Activated CD4-positive, alpha-beta T cell treated with anti-CD3 and anti-CD28 coated beads, Interleukin-2, amount 50 U/mL, for 48 hours (primary cell): ENCODE measurements at places on chromosomes 5 and 9.

DNA sequence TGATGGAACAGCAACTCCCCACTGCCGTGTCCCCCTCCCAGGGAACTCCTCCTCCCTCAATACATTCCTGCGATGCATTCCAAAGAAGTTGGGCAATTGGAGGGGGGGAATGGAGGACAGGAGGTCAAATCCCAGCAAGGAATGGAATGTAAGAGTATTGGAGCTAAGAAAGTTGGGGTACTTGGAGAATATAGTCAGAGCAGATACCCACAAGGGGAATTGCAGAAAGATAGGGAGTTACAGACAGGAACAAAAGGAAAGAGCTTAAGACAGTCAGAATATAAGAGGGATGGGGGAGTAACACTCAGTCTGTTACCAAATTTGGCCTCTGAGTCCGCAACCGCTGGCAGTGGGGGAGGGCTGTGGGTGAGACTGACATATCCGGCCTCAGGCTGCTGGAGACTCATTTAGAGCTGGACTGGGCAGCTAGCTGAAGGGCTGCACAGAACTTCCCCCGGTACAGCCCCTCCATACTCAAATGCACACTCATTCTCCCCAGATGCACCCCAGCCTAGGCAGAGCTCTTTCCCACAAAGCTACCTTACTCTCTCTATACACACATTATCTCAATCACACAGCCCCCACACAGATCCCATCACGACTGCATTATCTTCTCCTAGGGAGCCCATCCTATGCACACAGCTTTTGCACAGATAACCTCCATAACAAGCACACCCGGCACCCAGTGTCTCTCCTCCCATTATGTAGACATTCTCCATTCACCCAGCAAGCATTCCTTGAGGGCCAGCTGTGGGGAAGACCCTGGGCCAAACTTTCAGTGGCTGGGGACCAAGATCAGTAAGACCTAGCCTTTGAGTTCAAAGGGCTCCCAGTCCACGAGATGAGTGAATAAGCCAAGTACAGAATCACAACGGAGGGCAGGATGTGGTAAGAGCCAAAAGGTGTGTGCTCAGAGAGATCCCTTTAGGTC, 3.7 kb downstream of the TLN1 start:
- peak; percentile 59 for DNase-seq

GRCh38 chr9:87120610-87121009, 173.3 kb upstream of the GAS1 start:
- no peak for DNase-seq

DNA sequence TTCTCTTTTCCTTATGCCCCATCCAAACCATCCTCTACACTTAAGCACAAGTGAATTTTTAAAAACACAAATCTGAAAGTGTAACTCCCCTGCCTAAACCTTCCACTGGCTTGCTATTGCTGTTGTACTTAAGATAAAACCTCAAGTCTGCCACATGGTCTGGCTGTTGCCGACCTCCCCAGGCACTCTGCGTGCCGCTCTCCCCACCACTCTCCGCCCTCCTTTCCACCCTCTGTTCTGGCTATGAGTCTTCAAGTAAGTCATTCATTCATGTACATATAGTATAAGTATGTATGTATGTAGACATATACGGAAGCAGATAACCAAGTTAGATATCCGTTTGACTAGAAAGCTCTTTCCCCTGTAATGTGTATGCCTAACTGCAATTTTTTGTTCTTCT, 94.7 kb upstream of the ANKRD55 start:
- DNase-seq: peak; percentile 74

DNA sequence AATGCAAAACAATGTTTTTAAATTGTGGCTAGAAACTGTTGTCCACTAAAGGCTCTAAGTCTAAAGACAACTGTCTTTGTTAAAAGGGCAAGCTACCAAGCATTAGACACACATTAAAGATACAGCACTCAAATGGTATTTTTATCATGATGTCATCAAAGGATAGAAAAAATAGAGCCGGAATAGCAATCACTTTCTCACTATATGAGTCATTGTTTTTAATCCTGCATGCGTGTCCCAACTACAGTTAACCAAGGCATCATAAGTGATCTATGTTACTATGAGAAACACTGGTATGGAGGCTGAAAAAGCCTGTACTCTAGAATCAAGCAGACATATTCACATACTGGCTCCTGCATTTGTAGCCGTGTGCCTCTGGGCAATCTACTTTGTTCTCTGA, 1.9 kb upstream of the PJA2 start:
- DNase-seq: no peak

- DNase-seq: no peak
These were observed 51.2 kb upstream of the SPRY4 start for GRCh38 chr5:142375944-142376411.

DNA sequence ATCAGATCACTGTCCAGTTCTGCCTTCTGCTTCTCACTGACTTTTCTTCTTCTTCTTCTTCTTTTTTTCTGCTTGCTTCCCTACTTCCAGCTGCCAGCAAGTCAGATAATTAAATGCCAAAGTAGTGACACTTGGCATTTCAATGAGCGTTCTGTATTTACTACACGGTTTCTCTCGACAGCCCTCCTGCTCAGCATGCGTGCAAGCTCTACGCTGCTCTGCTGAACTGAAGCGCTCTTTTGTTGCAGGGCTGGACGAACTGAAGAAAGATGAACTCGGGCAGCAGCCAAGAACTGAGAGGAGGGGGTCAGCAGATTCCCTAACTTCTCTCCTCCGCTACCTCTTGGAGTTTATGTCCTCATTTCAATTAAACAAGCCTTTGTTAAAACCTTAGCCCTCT, 319.1 kb downstream of the GLIS3 start:
- DNase-seq: no peak

- no peak for DNase-seq
These were observed 67.9 kb upstream of the UNC5A start for GRCh38 chr5:176742246-176743105.

DNA sequence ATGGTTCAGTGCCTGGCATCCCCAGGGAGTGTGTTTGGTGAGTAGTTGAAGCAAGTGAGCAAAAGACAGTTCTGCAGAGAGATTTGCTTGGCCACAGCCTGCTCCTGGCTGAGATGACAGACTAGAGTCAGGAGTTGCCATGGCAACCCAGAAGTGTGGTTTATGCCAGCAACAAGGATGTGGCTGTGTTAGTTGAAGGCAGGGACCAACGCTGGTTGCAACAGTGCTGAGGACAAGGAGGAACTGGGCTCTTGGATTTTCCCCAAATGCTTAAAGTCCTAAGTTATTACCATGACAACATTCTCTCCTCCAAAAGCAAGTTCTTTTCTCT, 2.7 kb downstream of the NXNL2 start:
- DNase-seq: peak; percentile 36

DNA sequence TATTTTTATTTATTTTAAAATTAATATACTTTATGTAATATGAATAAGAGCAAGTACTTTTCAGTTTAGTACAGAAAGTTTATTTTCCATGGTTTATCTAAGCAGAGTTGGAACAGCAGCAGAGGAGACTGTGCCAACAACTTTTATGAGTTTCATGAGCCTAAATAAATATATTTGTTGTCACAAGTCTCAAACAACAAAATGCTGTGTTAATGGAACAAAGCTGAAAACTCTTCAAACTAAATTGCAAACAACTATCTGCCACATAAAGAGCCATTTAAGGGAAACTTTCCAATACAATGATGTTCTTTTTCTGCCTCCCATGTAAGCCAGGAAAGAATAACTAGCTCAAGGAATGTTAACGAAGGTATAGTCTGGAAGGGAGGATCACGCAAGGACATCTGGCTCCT, 96.1 kb downstream of the FBN2 start:
- DNase-seq: no peak

DNA sequence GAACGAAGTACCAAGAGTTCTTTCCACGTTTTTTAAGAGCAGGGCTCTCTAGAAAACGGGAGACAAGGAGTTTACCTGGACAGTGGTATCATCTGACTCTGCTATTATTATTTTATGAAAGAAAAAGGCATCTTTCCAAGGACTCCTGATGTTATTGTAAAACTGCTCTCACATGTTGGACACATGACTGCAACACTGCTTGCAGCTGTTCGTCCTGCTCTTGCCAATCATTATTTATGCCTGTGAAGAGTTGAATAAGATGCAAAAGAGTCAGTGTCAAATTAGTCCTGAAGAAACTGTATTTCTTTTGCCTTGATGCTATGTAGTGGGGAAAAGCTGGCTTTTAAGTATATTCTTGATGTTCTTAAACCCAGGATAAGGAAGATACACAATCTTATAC, 284.5 kb upstream of the PTGER4 start:
- no peak for DNase-seq

DNA sequence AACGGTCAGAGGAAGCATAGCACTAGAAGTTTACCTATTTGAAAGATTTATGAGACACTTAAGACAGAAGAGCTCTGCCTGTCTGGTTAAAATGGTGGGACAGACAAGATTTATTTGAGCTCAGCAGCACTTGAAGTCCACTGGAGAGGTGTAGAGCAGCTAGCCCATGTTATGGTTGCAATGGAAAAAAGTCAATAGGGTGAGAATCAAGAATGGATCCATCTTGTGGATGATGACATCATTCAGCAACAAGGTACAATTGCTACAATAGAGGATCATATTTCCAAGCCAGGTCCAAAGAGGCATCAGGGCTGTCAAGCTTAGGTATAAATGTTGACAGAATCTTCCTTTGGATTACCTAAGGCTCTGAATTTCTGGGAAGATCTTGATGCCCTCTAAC, 21.1 kb upstream of the ZNF131 start:
- no peak for DNase-seq

- no peak for DNase-seq
These were observed 337.9 kb upstream of the RFX3 start for GRCh38 chr9:3863686-3864085.

- DNase-seq: no peak
These were observed 247.8 kb downstream of the AOPEP start for GRCh38 chr9:94974154-94974879.

DNA sequence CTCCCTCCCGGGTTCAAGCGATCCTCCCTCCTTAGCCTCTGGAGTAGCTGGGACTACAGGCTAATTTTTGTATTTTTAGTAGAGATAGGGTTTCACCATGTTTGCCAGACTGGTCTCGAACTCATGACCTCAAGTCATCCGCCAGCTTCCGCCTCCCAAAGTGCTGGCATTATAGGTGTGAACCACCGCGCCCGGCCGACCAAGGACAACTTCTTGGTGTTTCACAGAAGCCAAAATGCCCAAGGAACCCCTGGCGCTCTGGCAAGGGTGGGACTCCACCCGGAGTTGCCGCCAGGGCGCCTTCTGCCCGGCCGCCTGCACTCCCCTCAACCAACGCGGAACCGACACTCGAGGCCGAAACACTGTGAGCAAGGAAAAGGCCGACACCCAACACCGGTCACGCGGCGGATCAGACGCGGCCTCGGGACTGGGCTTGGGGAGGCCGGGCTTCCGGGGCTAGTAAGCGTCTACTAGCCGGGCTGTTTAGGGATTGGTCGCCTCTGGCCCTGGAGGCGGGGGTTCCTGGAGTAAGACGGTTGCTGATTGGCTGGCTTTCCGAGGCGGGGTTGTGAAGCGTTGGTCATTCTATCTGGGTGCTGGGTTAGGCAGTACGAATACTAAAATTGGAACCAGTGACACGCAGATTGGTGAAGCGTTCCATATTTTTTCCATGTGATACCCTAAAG, 7.7 kb upstream of the CFAP157 start:
- DNase-seq: peak; percentile 88

DNA sequence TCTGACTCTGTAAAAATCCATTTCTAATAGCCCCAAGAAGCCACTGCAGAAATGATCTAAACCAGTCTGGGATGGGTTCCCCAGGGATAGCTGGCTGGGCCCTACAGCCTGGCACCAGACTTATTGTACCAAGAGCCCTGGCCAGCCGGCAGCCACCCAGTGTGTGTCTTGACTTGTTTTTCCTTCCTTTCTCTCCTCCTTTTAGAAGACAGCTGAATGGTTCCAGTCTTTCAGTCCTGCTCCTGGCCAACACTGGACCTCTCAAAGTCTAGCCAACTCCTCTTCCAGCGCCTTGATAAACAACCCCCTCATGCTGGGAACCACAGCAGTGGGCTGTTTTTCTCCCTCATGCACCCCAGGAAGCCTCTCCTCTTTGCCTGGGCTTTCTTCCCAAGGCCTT, 34.1 kb downstream of the ATOX1 start:
- no peak for DNase-seq

DNA sequence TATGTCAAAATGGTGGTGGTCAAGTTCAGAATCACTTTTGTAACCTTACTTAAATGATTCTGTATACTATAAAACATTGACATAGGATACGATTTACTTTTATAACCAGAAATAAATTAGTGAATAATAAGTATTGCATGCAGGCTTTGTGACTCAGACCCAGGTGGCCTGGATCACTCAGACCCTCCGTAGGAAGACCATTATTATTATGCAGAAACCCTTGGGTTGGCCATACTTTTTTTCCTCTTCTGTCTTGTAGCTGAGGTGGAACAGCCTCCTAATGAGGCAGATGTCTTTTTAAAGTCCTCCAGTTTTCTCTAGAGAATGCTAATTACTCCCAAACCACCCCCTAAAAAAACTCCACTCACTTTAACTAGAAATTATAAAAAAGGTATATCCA, 121.9 kb downstream of the LPAR1 start:
- no peak for DNase-seq

- no peak for DNase-seq
These were observed 970 bp upstream of the FUT7 start for GRCh38 chr9:137032858-137033257.

DNA sequence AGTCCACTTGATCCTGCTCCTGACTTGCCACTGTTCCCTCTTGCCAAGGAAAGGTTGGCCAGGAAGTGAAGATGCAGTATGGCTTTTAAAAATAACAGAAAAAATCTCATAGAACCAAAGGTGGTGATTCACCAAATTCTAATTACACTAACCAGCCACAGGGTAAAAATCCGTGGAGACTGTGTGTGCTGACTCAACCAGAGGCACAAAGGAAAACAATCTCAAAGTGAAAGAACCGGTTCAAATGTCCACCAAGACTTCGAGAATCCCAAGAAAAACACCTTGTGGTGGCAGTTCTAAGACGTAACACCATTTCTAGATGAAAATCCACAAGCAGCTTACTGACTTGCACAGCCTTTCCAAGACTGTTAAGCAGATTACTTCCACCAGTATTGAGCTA, 279.1 kb downstream of the TLE1 start:
- no peak for DNase-seq

DNA sequence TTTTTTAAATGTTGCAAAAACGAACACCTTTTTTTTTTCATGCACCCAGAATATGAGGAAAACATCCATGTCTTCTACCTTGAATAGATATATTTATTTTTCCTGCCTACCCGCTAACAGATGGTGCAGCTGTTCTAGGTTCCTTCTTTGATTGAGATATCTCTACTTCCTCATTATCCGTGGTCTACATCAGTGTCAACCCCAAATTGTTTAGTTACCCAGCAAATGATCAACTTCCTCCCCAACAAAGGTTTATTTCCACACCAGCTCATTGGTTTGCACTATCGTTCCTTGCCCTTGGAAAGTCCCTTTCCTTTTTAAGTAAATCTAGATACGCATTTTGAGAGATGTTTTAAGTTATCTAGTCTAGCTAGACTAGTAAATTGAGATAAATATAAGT, 166.4 kb downstream of the PRR16 start:
- no peak for DNase-seq

DNA sequence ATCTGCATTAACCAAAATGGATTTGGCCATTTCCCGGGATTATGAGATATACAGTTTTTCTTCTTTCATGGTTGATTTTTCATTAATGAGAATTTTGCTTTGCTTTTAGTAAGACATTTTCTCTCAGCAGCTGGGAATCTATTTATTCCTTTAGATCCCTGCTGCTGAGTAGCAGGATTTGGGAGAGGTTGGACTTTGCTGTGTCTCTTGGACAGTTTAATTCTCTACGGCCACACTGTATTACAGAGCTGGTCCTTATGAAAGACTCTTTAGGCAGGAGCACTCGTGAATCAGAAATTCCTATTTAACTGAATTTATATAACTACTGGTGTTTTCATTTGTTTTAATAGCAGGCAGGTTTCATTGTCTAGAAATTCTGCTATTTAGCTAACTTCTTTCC, 1.6 kb downstream of the UNC13B start:
- no peak for DNase-seq
